ENCODE measurements at places on chromosomes 3 and 15.
A peak's percentile ranks its signal among the peaks of the same experiment; 100 is the strongest.

DNA sequence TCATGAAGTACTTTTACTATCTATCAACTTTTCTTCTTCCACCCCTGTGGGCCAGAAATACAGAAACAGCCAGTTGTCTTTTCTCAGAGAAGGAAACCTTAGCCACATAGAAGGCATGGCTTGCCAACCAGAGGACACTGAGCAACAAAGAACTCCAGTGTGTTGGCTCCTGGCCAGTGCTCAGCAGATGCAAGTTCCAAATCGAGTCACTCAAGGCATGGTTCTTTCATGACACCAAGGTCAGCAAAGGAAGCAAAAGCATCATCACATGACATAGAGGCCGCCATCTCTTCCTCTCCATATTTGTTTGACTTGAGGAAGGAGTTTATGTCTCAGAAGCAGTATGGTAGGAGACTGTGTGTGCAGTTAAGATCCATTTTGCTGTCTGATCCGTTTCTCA is 92.2 kb downstream of the MYLK start:
- no peak for DNase-seq

DNA sequence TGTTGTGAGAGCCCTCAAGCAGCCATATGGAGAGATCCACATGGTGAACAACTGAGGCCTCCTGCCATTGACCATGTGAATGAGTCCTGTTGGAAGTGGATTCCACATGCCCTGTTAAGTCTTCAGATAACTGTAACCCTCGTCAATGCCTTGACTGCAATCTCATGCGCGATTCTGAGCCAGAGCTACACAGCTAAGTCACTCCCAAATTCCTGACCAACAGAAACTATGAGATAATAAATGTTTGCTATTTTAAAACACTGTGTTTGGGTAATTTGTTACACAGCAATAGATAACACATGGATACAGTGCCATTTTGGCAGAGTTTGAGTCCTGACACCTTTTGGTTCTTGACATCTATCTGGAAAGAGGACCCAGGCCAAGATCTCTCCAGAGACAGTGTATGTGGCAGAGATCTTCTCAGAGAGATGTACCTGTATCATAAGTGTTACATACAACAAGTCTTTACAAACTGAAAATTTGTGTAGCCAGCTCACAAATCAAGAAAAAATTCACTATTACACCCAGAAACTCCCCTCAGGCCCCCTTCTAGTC is 34.5 kb upstream of the BNC1 start:
- DNase-seq: no peak

DNA sequence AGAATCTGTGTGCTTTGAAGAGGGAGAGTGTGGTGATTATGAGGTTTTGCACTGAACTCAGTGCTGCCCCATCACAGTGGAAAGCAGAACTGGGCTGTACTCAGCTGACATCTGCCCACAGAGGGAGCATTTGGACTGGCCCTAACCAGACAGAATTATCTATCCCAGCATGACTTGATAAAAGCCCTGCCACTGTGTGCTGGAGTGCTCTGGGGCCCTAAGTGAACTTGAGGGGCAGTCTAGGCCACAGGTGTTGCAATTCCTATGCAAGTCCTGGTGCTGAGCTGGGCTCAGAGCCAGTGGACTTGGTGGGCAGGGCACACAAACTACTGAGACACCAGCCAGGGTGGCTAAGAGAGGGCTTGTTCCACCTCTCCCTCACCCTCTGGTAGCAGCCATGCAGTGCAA is 269.2 kb upstream of the CTNNB1 start:
- DNase-seq: no peak

DNA sequence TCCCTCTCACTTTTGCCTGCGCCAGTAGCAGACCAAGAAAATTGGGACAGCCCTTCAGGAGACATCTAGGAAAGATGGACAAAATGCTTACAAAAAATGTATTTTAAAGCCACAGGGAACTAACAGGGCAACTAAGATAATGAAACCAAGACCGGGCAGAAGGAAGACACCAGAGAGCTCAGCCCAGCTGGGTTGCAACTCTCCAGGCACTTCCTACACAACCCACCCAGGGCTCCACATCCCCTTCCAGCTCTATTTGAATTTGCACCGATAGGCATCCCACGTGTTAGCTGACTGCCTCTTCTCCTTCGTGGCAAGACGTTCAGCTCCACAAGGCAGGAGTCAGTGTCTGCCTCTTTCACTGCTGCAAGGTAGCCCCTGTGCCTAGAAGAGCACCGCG is 6.6 kb upstream of the ATP10A start:
- no peak for DNase-seq

DNA sequence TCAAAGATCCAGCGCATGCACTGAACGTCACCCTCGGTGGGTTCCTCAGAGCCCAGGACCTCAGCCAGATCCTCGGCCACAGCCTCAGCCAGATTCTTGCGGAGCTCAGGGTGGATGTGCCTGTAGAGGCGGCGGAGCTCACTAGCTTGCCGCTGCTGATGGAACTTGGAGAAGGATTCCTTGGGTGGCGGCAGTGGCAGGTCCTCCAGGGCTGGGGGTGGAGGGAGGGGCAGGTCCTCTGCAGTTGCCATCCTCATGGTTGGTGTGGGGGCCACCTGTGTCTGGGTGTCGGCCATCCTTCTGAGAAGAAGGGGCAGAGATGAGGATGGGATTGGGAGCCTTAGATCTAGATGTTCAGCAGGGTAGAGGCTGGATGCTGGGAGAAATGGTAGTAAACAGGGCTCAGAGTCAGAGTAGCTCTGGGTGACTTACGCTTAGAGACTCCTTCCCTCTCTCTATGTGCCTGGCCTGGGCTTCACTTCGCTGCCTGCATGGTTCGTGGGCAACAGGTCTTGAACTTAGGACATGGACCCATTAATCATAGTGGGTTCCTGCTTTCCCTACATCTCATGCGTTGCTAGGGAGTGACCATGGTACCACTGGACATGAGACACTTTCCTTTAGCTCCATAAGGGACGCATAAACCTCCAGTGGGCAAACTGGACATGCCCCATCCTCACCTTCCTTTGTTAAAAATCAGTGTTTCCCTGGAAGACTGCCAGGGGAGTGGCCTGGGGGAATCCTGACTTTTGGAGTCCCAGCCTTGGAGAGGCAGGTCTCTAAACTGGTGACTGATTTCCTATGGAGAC is 3.0 kb downstream of the XIRP1 start:
- no peak for DNase-seq

GRCh38 chr3:186871403-186871924 is 29.0 kb downstream of the ADIPOQ start:
- no peak for DNase-seq

DNA sequence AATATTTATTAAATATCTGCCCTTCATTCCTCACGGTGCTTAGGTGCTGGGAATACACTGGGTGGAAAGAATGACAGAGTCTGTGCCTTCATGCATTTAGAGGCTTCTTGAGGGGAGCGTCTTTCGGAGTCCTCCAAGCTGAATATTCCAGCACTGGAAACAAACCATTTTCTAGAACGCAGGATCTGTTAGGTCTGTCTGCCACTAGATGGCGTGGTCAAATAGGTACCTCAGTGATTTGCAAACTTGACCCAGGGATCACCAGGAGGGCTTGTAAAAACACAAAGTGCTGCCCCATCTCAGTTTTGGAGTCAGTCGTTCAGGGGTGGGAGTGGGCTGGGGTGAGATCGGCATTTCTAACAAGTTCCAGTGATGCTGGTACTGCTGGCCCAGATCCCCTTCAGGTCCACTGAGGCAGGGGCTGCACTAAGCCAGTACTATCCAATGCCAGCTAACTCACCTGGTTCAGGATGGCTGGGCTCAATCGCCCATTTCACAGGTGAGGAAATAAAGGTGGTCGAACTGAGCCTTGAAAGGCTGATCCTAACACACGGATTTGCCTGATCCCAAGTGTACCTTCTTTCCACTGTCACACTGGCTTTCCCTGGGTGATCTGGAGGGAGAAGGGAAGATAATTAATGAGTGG is 14.8 kb downstream of the ARNT2 start:
- peak; percentile 22 for DNase-seq

GRCh38 chr3:60645801-60646200 is 605.5 kb downstream of the FHIT start:
- no peak for DNase-seq
